ENCODE measurements at places on chromosomes 2 and 18. TPM values are rescaled to one million over a fixed set of nuclear protein-coding genes. Genes with fewer than 3 reads are reported as not detected.

The ASB18 gene
- total RNA-seq: not detected

The KIF1A gene
- total RNA-seq: 90.9 TPM

The PAX8 gene
- total RNA-seq: 0.49 TPM

The KANSL1L gene
- 18.3 TPM for total RNA-seq

The WDR7 gene
- total RNA-seq: 15.9 TPM

The GKN2 gene
- total RNA-seq: not detected

The PAX3 gene
- total RNA-seq: 52.2 TPM

The NMUR1 gene
- not detected for total RNA-seq

The SERPINB5 gene
- total RNA-seq: not detected

The ABCG5 gene
- total RNA-seq: not detected

The LGALSL gene
- total RNA-seq: 29.1 TPM

The PARD3B gene
- 15.9 TPM for total RNA-seq

The KIF3C gene
- total RNA-seq: 56.2 TPM

The AQP12B gene
- not detected for total RNA-seq

The GULP1 gene
- total RNA-seq: 43.8 TPM

The PRSS56 gene
- 52.4 TPM for total RNA-seq

The CNGA3 gene
- 0.84 TPM for total RNA-seq

The CREG2 gene
- total RNA-seq: 0.63 TPM

The LIMS4 gene
- 0.75 TPM for total RNA-seq

Measured in neural crest cell (in vitro differentiated cells).